ENCODE measurements at places on chromosomes 1 and 21.

GRCh38 chr1:63321785-63322113 lies 618 bp upstream of the FOXD3 start:
- no peak for DNase-seq

DNA sequence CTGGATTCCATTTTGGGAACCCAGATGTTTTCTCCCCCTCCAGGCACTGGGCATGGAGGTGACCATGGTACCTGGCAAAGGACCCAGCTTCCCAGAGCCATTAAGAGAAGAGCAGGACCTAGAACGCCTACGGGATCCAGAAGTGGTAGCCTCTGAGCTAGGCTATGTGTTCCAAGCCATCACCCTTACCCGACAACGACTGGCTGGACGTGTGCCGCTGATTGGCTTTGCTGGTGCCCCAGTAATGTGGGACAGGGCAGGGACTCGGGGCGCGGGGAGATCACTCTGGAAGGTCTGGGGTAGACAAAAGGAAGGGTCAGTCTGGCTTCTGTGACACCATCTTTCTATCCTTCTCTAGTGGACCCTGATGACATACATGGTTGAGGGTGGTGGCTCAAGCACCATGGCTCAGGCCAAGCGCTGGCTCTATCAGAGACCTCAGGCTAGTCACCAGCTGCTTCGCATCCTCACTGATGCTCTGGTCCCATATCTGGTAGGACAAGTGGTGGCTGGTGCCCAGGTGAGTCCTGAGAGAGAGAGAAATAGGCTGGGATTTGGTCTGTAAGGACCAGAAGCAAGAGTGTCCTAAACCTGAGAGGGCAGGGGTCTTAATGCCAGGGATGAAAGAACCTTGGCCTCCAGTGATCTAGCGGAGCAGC lies 1.6 kb downstream of the UROD start:
- no peak for DNase-seq

GRCh38 chr1:41687007-41687406 lies 202.5 kb upstream of the EDN2 start:
- no peak for DNase-seq

DNA sequence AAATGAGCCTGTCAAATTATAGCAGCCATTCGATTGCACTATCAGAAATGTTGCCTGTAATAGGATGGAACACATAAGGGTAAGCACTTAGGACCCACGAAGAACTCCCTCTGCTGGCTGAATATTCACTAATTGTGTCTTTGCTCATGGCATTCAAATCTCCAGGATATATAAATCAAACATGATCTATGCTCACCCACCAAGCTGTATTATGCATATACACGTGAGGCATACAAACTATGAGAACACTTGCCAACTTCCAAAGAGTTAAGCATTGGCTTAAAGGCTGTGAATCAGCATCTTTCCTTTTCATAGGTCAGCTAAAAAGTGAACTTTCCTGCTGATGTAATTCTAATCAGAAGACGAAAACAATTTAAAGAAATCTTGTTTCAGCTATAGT lies 34.5 kb downstream of the TMPRSS15 start:
- DNase-seq, result no peak

- no peak for DNase-seq
Measured at GRCh38 chr1:160863061-160863773, 530 bp upstream of the CD244 start.

- DNase-seq, result no peak
Measured at GRCh38 chr21:36557316-36557715, 77.4 kb upstream of the CLDN14 start.

DNA sequence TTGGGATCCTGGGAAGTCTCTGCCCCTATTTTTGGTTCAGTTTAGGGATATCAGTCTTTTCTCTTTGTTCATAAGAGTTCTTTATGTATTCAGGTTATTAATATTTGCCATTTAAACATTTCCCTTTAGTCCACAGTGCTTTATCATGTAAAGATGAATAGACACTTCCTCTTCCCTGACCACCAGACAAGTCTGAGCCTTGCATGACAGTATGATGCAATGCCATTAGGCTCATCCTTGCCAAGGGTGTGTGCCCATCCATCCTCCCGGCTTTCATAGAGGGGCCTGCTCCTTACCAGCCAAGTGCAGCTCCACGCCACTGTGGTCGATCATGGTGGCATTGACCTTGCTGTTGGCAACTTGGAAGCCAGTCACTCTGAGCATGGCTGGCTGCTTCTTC lies 52.1 kb downstream of the ZSCAN20 start:
- DNase-seq, result no peak

DNA sequence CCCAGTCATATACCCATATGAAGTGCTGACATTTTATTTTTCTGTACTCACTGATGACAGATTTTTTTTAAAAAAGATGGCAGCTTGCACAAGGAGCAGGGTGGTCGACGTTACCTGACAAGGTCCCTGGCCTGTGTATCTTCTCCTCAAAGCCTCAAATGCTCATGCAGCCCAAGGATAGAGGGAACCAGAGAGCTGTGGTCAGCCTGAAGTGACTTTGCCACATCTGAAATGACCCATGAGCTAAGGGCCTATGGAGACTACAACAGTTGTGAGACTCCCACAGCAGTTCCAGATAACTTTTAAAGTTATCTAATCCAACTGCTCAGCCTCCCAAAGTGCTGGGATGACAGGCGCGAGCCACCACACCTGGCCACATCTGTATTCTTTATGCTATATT lies 131.1 kb downstream of the GLUL start:
- DNase-seq, result no peak

- DNase-seq, result no peak
Measured at GRCh38 chr1:112889052-112889768, 66.8 kb downstream of the SLC16A1 start.

- no peak for DNase-seq
Measured at GRCh38 chr1:204932573-204932909, 61.9 kb downstream of the NFASC start.

DNA sequence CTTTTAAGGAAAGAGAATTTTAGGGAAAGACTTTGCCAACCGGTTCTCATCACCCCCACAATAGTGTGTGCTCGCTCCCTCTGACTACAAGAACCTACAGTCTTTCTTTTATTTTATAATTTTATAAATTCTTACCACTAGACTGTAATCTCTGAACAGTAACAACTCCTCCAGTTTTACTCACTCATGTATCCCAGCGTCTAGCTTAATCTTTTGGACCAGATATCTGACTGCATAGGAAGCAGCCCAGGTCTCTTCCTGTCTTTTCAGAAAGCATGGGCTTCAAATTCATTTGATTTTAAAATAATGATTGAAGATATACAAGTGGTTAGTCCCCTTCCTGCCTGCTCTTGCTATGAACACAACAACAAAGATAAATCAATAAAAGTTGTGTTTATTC lies 19.0 kb upstream of the DUSP10 start:
- no peak for DNase-seq

- DNase-seq, result no peak
Measured at GRCh38 chr1:59705466-59706302, 109.1 kb upstream of the HOOK1 start.

- no peak for DNase-seq
Measured at GRCh38 chr1:150365941-150366340, 2.0 kb downstream of the RPRD2 start.

DNA sequence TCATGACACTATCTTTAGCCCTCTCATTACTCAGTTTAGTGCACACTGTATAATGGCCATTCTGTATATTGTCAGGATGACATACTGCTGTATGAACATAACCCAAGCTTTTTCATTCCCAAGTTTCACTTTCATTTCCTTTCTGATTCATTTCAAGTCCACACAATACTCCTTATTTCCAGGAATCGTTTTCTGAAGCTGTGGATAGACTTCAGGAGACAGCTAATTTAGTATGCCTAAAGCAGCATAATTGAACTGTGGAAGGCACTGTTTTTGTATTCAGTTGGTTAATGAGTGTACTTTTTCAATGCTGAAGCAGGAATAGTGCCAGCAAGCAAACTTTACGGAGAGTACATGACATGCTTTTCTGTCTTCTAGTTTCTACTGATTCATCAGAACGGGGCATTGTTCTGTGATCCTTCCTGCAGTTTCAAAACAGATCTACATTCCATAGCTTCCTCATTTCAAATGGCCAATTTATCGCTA lies 578.5 kb upstream of the ZP4 start:
- no peak for DNase-seq

- DNase-seq, result no peak
Measured at GRCh38 chr1:165696625-165697100, 1.7 kb downstream of the ALDH9A1 start.

DNA sequence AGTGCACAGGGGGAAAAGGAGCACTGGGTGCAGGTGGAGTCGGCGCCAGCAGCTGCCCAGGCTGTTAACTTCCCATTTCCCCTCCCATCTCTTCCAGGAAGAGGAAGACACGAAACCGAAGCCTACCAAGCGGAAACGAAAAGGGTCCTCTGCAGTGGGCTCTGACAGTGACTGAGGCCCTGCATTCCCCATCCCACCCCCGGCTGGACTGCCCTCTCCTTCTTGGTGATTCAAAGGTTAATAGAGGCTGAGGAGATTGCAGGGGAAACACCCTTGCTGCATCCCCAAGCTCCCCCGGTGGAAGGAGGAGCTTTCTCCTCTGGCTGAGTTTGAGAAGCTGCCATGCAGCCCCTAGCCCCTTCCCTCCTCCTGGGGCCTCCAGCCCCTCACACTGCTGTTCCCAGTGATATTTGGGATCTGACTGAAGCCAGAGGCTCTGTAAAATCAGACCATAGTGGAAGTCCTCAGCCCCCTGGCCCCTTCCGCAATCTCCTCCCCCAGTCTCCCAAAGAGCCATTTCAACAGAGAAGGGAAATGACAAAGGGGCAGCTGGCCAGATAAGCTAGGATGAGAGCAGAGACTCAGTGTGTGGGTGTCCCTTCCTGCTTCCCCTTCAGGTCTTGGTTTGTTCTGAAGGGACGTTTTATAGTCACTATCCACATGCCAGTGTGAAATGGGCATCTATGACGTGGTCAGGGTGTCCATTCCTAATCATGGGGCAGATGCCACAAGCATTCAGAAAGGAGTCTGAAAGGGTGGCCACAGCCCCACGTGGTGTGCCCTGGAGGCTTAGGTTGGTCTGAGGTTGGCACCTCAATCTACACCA lies 1.9 kb upstream of the SLC27A3 start:
- no peak for DNase-seq

GRCh38 chr1:87134625-87135328 lies 193.9 kb upstream of the LMO4 start:
- DNase-seq, result no peak

DNA sequence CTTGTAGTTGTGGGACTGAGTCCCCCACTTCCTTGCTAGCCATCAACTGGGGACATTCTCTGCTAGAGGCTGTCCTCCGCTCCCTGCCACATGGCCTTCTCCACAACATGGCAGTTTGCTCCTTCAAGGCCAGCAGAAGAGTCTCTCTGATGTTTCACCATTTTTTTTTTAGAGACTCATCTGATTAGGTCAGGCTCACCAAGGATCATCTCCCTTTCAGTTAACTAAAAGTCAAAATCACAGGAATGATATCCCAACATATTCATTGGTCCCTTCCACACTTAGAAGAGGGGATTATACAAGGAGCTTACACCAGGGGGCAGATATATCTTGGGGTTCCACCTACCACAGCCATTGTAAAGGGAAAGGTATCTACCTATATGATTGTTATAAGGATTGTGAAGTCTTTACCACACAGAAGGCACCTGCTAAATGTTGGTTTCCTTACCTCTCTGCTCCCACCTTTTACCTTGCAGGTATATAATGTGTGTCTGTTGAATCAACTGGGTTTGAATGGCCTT lies 23.3 kb downstream of the RIMKLA start:
- no peak for DNase-seq

DNA sequence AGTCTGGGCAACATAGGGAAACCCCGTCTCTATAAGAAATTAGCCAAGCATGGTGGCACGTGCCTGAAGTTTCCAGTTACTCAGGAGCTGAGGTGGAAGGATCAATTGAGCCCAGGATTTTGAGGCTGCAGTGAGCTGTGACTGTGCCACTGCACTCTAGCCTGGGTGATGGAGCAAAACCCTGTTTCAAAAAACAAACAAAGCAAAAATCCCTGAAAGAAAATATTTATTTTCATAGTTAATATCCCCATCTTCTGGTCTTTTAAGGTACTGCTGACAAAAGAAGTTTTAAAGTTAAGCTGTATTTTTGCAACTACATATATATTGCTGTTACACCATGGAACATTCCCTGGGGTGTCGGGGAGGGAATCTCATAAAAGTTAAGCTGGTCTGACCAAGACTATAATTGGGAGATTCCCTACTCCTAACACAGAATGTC lies 26.0 kb downstream of the VAMP4 start:
- no peak for DNase-seq

GRCh38 chr1:94335447-94335846 lies 82.7 kb upstream of the ABCD3 start:
- DNase-seq, result no peak

DNA sequence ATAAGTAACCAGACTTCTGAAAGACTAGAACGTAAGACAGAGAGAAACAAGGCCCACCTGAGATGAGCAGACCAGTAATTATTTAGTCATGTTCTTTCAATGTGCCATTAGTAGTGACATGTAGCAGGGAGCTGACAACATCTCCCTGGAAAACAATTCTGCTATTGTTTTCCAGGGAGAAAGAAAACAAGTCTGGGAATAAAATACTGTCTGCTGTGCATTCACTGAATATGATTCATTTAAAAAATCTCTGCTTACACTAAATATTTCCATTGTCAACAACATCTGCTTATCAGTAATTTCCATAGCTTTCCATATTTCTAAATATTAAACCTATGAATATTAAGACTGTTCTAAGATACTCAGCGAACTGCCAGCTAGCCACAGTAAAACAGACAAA lies 80.0 kb downstream of the VCAM1 start:
- no peak for DNase-seq

DNA sequence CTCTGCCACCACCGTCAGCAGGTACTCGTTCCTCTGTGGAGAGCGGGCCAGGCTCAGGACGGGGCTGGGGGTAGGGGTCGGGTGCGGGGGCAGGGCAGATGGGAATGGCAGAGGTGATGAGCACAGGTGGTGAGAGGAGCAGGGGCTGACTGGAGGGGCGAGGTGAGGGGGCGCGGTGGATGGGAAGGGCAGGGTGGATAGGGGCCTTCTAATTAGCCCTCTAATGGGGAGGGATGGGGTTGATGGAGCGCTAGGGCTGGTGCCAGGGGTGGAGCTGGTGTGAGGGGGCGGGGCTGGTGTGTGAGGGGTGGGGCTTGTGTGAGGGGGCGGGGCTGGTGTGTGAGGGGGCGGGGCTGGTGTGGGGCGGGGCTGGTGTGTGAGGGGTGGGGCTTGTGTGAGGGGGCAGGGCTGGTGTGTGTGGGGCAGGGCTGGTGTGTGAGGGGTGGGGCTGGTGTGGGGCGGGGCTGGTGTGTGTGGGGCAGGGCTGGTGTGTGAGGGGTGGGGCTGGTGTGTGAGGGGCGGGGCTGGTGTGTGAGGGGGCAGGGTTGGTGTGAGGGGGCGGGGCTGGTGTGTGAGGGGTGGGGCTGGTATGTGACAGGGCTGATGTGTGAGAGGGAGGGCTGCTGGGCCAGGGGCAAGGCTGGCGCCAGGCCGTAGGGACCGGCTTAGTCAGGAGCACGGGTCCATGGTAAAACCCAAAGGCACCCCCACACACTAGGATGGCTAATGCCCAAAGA lies 5.9 kb downstream of the KRTAP10-1 start:
- no peak for DNase-seq

All from T follicular helper cell (primary cell).